Substantia nigra (tissue), 51 donors: ENCODE measurements at places on chromosomes 7 and 10.

DNA sequence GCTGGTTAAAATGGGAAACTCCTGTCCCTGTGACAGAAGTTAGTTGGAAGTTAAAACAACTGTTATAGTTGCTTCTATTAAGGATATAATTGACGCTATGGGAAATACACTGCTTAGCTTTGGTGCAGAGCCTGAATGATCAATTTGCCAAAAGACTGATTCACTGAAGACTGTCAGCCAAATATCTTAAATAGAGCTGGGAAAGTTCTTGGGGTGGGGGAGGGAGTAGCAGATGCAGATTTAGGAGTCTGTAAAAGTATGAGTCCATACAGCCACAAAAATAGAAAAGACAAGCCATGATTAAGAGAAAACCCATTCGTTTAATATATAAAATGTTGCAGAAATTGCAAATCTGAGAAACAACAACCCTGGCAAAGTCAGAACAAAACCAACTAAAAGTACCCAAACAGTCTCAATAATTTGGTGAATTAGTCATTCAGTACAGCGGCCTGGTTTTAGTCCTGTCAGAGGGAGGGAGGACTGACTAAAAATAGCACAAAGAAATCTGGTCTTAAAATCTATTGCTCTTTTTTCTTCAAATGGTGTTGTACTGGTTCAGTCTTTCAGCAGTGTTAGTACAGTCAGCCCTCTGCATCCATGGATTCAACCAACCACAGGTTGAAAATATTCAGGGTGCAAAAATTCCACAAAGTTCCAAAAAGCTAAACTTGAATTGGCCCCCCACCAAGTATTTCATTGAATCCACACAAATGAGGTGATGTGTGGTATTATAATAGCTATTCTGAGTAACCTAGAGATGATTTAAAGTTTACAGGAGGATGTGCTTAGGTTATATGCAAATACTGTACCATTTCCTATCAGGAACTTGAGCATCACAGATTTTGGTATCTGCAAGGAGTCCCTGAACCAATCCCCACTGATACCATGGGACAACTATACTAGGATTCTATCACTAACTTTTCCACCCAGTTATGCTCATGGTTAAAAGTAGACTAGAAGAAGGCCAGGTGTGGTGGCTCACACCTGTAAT, 30.0 kb downstream of the STK17A start:
- DNase-seq = no peak

- no peak for DNase-seq
These were observed 122.2 kb downstream of the NPY start for GRCh38 chr7:24406053-24406788.

GRCh38 chr10:87733081-87733480, 73.4 kb downstream of the PAPSS2 start:
- no peak for DNase-seq

DNA sequence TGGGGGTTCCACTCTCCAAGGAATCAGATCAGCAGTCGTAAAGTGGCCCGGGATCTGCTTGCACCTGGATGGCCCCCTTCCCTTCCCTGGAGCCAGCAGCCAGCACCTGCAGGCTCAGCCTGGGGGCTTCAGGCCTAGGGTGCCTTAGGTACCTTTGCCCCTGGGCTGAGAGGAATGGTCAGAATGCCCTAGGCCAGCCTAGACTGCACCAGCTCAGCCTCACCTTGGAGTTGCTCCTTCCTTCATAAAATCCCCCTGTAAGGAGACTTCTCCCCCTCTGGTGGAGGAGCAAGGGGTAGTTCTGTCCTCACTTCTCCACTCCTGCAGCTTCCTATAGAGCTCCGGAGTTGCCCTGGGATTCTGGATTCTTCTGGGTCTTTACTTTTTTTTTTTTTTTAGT, 32.4 kb upstream of the LBX1 start:
- DNase-seq = no peak

DNA sequence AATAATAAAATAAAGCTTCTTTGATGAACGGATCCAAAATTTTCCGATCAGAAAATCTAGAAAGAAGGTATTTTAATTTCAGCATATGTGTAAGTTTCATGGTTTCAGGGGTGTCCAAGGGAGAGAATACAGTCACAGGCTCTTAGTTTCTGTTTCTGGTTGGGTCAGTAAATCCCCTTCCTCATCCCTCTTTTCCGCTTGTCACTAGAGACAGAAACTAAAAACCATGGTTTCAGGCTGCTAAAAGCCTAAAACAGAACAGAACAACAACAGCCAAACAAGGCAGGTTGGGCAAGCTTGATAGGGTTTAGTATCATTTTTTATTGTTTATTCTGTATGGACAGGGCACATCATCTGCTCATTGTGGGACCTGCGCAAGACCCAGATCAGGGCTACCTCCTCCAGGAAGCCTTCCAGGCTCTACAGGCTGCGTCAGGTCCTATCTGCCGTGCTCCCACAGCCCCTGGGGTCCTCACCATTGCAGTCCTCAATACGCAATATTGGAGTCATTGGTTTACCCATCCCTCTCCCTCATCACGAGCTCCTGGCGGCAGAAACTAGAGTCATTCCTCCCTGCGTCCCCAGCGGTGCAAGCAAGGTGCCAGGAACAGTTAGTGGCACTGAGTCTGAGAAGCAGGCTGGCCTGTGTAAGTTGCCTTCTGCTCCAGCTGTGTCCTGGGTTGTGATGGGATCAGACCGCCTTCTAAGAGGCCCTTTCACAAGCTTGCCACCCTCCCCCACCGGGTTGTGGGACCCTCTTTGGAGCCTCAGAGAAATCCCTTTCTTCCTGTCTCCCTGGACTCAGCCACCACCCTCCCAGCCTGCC, 70.2 kb upstream of the CUX1 start:
- DNase-seq = no peak

GRCh38 chr10:94042834-94043175, 49.1 kb downstream of the PLCE1 start:
- DNase-seq = no peak

GRCh38 chr10:23293973-23294590, 50.5 kb downstream of the C10orf67 start:
- no peak for DNase-seq
